SHP77 treated with DMSO at 0.1 percent for 48 hours (cell line): ENCODE measurements at places on chromosomes 5 and 9.

- DNase-seq, result no peak
Measured at GRCh38 chr5:82221020-82221419, 57.1 kb downstream of the RPS23 start.

- no peak for DNase-seq
Measured at GRCh38 chr5:106766916-106767315, 903.8 kb downstream of the EFNA5 start.

DNA sequence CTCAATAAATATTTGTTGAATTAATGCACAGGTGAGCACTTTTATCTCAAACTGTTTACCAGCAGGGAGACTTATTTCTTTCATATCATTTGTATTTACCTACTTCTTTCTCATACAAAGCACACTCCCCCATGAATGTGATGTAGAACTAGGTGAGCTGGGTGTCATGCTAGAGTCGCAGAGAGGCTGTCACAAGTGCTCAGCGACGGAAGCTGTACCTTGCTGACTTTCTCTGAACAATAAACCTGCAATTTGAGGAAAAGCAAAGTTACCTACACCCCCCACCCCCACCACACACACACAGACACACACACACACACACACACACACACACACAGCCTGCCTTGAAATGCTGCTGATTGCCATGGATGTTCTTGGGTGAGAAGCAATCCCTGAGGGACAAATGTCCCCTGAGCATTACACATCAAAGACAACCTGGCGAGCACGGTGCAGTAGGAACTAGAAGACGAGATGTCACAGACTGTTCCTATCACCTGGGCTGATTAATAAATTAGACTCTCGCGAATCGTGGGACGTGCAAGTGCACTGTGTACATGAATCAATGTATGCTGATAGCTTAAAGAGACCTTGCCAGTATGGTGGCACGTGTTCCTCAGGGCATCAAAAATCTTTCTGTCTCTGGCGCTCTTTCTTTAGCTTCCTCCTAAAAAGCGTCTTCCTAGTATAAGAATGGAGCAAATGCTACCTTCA lies 66.1 kb downstream of the BRINP1 start:
- no peak for DNase-seq

GRCh38 chr5:59275510-59276324 lies 617.8 kb downstream of the PDE4D start:
- DNase-seq, result no peak

GRCh38 chr9:87849144-87849758 lies 33.4 kb upstream of the SPATA31E1 start:
- no peak for DNase-seq

- no peak for DNase-seq
Measured at GRCh38 chr9:79735023-79735779, 163.4 kb downstream of the TLE4 start.

GRCh38 chr9:119284118-119284517 lies 85.1 kb downstream of the BRINP1 start:
- no peak for DNase-seq

DNA sequence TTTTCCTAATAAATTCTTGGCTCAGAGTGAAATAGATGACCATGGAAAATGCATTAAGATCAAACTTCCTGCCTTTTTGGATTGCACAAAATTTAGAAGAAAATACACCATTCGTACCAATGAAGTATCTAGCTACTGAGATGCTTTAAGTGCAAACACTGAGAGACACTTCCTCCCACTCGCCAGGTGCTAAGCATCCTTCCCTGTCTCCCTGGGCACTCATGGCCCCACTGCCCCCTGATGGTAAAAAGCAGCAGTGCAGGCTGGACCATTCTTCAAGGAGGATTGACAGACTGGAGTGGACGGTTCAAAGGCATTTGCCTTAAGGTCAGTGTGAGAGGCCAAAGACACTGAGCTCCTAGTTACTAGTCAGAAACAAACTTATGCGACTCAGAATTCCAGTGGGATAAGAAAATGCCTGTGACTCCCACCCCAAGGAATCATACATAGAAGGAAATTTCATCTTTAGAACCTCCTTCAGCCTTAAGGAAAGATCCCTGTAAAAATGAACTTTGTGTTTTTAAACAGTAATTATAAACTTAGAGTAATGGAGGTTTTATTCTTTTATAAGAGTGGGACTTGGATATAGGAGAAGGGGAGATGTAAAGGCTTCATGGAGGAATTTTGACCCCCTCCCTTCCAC lies 86.0 kb upstream of the SLC30A5 start:
- peak; percentile 31 for DNase-seq

GRCh38 chr5:98606961-98607360 lies 166.5 kb upstream of the RGMB start:
- no peak for DNase-seq

- DNase-seq, result no peak
Measured at GRCh38 chr5:67942421-67942820, 273.1 kb upstream of the PIK3R1 start.

DNA sequence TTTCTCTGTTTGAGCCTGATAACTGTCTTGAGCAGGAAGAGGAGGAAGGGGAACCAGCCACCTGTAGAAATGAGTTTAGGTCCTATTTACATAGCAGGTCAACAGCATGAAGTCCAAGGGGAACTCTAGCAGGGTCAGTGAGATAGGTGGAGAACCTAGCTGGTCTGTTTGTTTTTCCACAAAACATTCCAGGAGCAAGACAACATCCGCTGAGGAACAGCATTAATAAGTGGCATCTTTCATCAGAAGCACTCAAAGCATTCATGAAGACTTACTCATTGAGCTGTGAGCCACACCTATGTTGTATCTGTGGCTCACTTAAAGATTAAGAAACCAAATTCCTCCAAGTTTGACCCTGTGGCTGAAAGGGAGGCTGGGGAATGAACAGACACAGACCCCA lies 115.9 kb downstream of the ACTBL2 start:
- no peak for DNase-seq

DNA sequence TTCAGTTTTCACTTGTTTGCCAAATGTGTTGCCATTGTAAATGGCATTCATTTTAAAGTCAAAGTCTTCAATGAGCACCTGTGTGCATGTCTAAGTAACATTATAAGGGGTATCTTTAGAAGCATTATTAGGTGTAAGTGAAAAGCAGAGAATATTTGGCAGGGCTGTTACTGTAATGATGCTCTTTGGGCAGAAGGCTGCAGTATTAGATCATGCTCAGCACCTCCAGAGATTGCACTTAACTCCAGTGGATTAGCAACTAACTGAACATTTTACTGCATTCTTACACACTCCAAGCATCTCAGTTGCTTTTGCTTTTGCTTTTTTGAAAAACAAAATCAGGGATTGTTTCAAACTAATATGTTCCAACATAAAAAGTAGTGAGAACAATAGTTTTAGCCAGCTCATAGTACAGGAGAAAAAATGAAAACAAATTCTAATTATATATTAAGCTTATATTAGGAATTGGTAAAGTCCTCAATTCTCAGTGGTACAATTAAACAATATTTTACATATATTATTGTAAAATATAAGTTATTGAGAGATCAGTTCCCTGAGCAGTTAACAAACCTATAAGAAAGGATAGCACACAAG lies 1740.9 kb upstream of the CDH9 start:
- DNase-seq, result peak; percentile 66

DNA sequence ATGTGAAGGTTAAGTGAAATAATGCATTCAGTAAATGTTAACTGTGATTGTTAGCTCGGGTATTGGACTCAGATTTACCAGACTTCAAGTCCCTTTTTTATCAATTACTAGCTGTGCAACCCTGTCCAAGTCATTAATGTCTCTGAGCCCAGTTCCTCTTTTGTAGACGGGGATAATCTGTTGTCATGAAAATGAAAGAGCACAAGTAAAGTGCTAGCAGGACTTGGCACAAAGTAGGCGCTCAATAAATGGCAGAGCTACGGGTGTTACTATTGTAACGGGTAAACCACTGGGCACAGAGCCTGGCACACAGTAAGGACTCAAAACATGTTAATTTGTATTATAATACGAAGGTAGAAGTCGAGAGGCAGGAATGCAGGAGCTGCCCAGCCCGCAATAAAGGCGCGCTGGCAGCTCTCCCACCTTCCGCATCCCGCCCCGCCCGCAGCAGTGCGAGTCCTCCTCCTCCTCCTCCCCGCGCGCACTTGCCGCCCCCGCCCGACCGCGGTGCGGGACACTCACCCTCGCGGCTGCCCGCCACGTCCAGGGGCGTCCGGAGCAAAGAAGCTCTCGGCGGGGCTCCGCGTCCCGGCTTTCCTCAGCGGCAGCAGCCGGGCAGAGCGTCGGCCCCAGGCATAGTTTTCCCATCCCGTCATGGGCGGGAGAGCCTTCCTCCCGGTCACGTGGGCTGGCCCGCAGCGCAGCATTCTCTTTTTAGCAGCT lies at the start of gene C1QTNF2:
Gene C1QTNF2 (minus strand): TSS at position 637 of the 723 bp plus-strand sequence. CDS start 15,615 bp downstream, outside the sequence.
- DNase-seq, result no peak

DNA sequence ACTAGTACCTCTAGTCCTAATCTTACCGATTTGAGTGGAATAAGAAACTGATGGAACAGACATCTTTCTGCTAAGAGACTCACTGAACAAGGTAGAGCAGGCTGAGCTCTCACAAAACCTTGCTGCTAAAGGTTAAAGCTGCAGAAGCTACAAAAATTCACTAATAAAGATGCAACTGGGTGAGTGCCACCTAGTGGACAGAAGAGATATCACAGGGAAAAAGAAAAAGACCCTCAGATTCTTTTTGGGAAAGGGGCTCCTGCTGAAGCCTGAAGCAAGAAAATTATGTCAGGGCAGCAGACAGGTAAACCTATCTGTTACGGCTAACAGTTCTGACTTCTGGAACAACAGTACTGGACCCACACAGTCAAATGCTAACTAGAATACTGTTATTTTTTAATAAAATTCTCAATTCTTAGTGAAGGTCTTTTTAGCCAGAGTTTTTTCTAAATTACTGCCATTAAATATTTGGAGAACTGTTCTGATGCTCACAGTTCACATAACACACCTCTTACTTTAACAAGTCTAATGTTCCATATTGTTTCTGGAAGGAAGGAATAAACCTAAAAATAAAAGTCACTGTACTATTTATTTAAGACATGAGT lies 51.2 kb downstream of the DIAPH1 start:
- no peak for DNase-seq

DNA sequence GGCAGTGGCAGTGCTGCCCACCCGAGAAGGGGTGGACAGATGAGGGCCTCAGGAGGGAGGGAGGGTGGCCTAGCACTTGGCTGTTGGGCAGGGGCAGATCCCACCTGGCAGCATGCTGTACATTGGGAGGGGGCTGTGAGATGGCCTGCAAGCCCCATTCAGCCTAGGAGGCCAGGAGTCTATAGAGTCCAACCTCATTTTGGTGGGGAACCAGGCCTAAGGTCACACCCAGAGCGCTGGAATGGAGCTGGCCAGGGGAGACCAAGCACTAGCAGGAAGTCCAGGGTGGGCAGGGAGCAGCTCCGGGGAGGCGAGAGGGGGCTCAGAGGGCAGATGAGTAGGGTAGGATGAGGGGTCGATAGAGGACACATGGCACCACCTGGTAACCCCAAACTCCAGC lies 22.9 kb downstream of the TRIM14 start:
- DNase-seq, result no peak

GRCh38 chr9:5876026-5876425 lies 14.7 kb upstream of the MLANA start:
- no peak for DNase-seq

- DNase-seq, result peak; percentile 33
Measured at GRCh38 chr5:19179571-19179970, 808.4 kb downstream of the CDH18 start.

- DNase-seq, result no peak
Measured at GRCh38 chr9:117936185-117937130, 232.3 kb downstream of the TLR4 start.

DNA sequence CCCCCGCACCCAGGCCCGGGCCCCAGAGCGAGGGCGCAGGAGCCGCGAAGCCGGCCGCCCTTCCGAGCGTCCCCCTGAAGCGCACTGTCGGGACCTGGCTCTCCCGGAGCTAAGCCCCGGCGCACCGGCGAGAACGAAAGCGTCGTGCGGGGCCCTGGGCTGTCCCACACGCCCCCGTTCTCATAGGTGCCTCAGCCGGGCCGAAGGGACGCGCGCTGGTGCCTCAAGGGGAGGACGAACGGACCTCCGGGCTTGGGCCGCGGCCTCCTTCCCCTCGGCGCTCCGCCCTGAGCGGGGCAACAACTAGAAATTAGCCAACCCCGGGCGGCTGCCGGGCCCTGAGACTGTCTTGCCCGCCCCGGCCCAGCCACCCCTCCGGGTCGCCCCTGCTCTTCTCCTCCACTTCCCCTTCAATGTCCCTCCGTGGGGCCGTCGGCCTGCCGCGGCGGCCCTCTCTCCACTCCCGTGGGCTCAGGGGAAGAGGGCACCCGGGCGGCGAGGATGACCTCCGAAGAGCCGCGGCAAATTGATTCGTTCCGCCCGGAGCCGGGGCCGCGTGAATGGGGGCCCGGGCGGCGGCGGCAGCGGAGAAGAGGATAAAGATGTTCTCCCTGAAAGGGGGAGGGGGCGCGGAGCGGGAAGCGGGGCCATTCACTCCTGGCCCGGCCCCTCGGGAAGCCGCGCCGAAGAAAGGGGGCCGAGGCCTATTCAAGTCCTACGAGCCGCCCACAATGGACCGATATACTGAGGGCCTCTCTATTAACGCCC lies 3.5 kb upstream of the PRDM12 start:
- DNase-seq, result no peak

GRCh38 chr5:33341351-33341750 lies 99.4 kb upstream of the TARS1 start:
- no peak for DNase-seq

GRCh38 chr5:2326601-2327000 lies 424.9 kb downstream of the IRX2 start:
- no peak for DNase-seq

GRCh38 chr5:99621772-99622681 lies 693.2 kb upstream of the CHD1 start:
- DNase-seq, result no peak

GRCh38 chr9:137703842-137704508 lies 85.2 kb downstream of the EHMT1 start:
- DNase-seq, result no peak

DNA sequence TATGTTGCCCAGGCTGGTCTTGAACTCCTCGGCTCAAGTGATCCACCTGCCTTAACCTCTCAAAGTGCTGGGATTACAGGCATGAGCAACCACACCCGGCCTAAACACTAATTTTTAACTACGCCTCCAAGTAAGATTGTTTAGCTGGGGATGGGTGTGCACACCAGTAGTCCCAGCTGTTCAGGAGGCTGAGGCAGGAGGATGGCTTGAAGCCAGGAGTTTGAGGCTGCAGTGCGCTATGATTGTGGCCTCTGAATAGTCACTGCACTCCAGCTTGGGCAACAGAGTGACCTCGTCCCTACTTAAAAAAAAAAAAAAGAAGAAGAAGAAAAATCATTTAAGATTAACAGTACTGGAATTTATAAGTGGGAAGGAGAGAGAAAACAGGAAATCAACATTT lies 90.8 kb upstream of the NR5A1 start:
- no peak for DNase-seq
